H7 (cell line): ENCODE measurements at places on chromosomes 13 and 19. TPM values are rescaled to one million over a fixed set of nuclear protein-coding genes. Genes with fewer than 3 reads are reported as not detected.

Gene GPR183
- total RNA-seq: not detected in 2 replicates

Gene GIPC3
- total RNA-seq: 0.11 and 0.21 TPM in 2 replicates

Gene RNF225
- 0.70 TPM in 1 of 2 replicates, not detected in the other for total RNA-seq

Gene PGLYRP1
- not detected in 2 replicates for total RNA-seq

Gene ZSCAN5C
- total RNA-seq: not detected in 2 replicates

DNA sequence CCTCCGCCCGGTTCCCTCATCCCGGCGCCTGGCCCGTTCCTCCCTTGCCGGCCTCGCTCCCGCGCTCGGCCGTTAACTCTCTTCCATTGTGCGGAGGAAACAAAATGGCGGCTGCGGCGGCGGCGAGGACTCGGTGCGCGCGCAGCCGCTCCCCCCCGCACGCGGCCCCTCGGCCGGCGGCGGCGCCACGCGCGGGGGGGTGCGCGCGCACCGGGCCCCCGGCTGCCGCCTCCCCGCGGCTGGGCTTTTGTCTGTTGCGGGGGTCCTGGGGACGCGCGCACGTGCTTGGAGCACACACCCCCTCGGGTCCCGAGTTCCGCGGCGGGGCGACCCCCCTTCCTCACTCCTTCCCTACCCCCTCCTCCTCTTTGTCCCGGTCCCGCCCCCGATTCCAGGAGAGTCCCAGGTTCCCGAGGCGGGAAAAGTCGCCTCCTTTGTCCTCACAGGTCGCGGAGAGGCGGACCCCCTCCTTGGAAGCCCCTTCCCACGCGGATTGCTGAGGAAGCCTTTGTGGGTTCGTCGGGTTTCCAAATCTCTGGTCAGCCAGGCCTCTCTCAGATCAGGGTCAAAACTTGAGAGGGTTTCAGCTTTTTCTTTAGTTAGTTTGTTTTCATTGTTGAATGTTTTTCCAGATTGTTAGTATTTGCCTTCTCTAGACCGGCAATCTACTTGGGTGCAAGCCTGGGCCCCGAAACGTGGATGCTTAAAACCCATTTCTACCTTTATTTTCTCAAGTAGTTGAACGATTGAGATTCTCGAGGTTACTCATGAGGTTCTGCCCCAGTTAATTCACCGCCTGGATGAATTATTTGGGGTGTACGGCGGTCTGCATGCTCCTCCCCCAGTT lies 687 bp downstream of the ILF3 start:
- DNase-seq: peak; percentile 99

- no peak for DNase-seq
Observed at GRCh38 chr13:76852986-76853385, 33.2 kb downstream of the KCTD12 start.

GRCh38 chr13:83877651-83878355 lies 4.5 kb downstream of the SLITRK1 start:
- DNase-seq: peak; percentile 63

- no peak for DNase-seq
Observed at GRCh38 chr19:17721821-17722220, 2.5 kb downstream of the MAP1S start.

DNA sequence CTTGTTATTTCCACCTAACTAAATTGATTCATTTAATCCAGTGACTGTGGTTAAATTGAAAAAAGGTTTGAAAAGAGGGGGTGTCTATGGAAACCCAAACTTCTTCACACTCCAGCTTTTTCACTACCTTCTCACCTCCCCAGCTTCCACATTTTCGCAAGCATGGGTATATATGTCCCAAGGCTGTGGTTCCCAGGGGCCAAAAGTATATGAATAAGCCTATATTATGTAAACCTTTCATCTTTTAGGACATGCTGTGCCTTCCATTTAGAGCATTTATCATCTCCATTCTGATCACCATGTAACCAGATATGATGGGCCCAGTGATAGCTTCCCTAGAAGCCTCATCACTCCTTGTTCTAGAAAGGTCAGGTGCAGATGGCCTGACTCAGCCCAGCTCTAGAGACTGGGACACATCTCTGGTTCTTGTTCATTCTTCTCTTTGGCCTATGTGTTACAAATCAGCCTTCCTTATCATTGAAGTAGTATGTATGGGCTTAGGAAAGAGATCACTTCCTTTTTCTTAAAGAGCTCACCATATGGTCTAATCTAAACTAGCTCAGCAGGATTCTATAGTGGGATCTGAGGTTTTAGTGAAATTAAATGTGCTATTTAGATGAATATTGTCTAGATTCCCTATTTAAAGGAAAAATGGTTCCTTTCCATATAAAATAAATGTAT lies 19.5 kb upstream of the ARL11 start:
- no peak for DNase-seq

- peak; percentile 93 for DNase-seq
Observed at GRCh38 chr13:28100150-28101121, at the start of gene FLT3. Gene FLT3, minus strand, starts transcription at chr13:28100576. Its CDS starts 66 bp downstream, at chr13:28100510.

DNA sequence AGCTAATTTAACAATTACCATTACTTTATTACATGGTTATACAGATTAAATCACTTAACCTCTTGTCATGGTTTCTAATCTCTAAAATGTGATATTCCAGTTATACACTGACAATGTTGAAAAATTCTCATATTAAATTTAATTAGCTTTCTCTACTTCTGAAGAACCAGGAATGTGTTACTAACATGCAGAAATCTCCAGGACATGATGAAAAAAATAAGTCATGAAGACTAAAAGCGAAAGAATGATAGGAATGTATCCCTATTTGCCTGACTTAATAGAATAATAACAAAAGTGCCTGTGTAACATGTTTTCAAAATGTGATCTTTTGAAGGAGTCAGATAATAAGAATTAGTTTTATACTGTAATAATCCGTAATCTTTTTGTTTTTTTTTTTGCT lies 2823.7 kb upstream of the PCDH20 start:
- DNase-seq: no peak

- DNase-seq: no peak
Observed at GRCh38 chr19:8451885-8452284, 7.1 kb downstream of the HNRNPM start.

GRCh38 chr13:100530671-100531213 lies 57.8 kb downstream of the GGACT start:
- DNase-seq: peak; percentile 74

DNA sequence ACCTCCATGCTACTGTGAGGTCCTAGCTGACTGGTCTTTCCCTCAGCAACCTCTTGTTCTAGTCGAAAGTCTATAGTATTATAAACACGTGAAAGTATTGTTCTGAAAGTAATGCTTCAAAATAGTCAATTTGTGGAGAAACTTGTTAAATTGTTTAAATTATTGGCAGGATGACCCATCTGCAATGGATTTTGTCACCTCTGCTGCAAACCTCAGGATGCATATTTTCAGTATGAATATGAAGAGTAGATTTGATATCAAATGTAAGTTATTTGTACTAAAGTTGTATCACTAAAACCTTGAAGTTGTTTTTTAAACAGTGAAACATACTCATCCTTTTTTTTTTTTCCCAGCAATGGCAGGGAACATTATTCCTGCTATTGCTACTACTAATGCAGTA lies 25.9 kb downstream of the UBA2 start:
- DNase-seq: no peak

DNA sequence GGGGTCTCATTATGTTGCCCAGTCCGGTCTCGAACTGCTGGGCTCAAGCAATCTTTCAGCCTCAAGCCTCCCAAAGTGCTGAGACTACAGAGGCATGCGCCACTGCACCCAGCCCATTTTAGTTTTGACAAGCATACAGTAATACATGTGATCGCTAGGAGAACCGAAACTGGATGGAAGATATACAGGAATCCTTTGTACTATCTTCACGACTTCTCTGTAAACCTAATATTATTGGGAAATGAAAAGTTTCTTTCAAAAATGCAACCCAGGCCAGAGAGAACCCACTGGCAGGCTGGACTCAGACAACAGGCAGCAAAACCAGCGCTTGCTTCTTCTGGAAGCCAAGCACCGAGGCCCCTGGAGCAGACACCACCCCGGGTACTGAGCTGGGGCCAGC lies 9.4 kb downstream of the C19orf12 start:
- no peak for DNase-seq

GRCh38 chr13:42794577-42795275 lies 13.3 kb downstream of the FAM216B start:
- DNase-seq: no peak
